ENCODE measurements at places on chromosomes 7 and 10.

GRCh38 chr7:25770670-25771069, 381.3 kb upstream of the NFE2L3 start:
- no peak for DNase-seq

DNA sequence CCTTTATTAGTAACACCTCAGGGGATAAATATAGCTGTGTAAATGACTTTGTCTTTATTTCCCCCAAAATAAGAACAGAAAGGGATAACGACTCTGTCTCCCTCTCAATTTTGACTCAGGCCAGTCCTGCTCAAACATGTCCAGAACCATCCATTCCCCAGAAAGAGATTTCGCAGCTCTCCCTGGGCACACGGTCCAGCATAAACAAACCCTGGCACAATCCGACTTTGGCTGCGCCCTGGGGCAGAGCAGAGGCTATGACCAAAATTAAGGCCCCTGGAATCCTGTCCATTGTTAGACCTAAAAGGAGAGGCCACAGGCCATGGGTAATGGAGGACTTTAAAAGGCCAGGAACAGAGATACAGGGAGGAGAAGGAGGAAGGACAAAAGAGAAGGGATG, 99.1 kb downstream of the PRPF18 start:
- no peak for DNase-seq

DNA sequence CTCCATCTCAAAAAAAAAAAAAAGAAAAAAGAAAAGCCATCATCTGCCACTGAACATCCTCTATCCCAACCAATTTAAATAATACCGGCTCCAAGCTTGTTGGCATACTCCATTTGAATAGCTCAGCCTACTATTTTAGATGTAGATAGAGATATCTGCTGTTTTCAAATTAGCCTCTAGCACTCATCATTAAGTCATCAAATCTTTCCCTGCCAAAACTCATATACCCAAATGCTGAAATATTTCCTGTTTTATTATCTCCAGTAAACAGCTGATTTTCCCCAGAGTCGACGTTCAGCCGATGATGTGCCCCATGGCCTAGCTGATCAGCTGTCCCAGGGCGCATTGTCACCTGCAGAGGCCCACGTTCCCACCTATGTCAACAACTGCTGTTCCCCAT, 34.5 kb upstream of the FRMD4A start:
- DNase-seq: no peak

- no peak for DNase-seq
Observed at GRCh38 chr10:121373411-121373810, 224.8 kb downstream of the FGFR2 start.

DNA sequence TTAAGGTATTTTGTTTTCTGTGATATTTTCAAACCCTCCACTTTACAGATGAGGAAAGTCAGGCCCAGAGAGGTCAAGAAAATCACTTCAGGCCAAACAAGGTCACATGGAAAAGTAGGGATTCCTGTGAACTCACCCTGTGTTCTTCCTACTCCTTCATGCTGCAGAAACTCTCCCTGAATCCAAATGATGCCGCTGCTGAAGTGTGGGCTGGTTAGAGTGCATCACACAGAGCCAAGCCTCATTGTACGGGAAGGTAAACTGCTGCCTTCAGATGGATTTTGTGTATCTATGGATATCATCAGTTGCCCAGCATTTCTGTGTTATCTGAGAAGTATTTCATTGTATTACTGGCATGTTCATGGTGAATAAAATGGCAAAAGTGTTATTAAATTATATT, 75.4 kb downstream of the NRG3 start:
- no peak for DNase-seq
